Nucleus accumbens (tissue), 56 donors: ENCODE measurements at places on chromosomes 4 and X.

GRCh38 chrX:75365243-75365975 lies 91.5 kb downstream of the UPRT start:
- DNase-seq = no peak

- no peak for DNase-seq
Measured at GRCh38 chr4:52586069-52586468, 73.0 kb downstream of the USP46 start.

DNA sequence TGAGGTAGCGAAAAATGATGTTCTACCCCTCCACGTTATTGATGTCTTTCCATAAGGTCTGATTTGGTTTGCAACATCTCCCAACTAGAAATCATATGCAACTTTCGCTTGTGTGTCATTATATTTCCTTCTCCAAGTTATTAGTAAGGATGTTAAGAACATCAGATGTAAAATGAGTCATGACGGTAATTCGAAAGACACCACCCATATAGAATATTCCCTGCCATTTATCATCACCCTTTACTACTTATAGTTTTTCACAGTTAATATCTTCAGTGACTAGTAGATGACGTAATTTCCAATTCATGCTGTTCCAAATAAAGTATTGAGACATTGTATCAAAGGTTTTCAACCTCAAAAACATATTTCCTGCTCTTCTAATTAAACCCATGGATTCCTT lies 146.7 kb upstream of the MAP3K15 start:
- DNase-seq = no peak

DNA sequence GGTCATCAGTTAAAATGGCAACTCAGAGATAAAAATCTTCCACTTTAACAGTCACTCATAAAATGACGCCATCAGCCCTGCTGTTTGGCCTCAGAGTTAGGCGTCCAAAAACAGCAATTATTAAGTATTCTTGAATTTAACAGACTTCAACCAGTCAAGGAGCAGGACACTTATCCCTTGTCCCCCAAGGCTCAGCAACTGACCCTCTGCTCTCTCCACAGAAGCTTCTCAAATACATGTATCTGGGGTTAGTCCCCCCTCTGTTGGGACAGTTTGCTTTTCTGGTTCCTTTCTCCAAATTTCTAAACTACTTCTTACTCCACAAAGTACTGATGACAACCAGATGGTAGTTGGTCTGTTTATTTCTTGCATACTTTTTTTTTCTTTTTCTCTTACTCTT lies 54.4 kb downstream of the SOD3 start:
- no peak for DNase-seq

DNA sequence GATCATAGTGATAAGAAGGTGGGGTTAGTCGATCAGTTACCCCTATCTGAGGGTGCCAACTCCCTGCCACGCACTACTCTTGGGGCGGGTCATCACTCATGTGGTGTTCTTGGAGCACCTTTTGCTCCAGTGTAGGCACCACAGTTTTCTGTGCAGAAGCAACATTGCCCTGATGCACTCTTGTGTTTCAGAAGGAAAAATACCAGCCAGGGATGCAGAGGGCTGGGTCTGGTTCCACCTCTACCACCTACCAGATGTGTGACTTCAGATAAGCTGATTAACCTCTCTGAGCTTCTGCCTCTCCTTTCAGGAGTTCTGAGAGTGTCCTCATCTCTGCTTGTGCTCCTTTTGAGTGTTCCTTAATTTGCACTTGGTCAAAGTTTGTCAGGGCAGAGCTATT lies 29.9 kb upstream of the PROM1 start:
- no peak for DNase-seq

DNA sequence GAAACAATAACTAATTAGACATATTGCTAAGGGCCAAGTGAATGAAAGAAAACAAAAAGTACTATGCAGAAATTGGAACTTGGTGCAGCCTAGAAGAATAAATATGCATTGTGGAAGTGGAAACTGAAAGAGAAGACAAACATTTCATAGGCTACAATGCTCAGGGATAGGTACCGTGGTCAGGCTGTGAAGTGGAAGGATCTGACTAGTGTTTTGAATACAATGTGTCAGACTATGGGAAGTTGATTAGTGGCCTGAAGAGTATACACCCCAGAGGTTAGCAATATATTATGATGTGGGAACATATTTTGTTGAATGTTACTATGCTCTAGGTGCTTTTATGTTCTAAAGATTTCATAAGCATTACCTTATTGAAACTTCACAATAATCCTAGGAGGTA lies 36.8 kb downstream of the GPRIN3 start:
- no peak for DNase-seq

DNA sequence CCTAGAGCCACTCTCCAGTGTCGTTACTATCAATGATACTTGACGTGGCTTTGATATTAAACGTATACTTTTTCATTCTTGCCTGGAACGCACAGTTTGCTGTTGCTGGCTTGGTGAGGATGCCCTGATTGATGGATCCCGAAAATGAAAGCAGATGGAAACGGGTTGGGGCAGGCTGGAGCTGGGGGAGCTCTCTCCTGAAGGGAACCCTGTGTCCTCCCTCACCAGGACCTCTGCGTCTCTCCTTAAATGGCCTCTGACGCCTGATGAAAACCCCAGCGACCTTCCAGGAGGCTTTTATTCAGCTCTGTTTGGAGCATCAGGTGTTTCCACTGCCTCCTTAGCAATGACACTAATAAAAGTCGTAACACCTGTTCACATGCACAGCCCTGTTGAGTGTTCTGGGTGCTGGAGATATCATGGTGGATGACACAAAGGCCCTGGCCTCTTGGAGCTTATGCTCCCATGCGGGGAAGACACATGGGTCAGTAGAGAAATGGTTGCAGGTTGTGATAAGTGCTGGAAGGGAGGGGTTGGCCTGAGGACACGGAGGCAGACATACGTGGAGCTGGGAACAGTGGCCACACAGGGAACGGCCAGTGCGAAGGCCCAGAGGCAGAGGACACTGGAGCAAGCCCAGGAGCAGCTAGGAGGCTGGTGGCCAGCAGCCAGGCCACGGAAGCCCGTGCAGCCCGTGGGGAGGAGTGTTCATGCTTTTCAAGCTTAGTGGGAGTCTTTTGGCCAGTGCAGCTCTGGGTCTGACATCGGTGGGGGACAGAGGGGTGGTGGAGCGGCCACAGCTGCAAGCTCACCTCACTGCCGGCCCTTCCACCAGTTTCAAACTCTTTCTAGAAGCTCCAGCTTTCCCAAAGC lies 7.5 kb downstream of the MSANTD1 start:
- no peak for DNase-seq

- no peak for DNase-seq
Measured at GRCh38 chr4:100079264-100079663, 111.0 kb downstream of the DDIT4L start.

DNA sequence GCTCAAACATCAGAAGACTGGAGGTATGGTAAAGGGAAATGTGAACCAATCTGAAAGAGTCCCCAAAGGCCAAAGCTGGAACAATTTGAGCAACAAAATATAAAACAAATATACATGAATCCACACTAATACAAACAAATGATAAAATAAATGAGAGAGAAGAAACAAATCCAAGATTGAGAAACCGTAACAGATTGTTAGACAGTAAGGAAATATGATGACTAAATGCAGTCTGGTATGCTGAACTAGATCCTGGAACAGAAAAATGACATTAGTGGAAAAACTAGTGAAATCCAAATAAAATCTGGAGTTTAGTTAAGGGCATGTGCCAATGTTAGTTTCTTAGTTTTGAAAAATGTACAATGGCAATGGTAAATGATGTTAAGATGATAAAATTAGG lies 15.9 kb downstream of the PPA2 start:
- DNase-seq = no peak

DNA sequence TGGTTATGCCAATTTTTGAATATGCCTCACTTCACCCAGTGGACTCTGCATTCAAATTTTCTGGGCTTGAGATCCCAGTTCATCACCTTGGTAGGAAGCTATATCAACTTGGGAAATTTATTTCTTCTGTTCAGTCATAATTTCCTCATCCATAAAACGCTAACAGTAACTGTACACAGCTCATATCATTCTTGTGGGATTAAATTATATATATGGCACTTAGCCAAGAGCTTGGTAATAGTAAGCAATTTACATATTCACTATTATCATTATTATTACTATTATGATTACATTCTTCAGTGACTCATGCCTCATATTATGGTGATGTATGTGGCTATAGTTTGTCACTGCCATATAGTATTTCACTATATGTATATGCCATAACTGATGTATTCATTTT lies 177.6 kb downstream of the CPE start:
- DNase-seq = no peak

DNA sequence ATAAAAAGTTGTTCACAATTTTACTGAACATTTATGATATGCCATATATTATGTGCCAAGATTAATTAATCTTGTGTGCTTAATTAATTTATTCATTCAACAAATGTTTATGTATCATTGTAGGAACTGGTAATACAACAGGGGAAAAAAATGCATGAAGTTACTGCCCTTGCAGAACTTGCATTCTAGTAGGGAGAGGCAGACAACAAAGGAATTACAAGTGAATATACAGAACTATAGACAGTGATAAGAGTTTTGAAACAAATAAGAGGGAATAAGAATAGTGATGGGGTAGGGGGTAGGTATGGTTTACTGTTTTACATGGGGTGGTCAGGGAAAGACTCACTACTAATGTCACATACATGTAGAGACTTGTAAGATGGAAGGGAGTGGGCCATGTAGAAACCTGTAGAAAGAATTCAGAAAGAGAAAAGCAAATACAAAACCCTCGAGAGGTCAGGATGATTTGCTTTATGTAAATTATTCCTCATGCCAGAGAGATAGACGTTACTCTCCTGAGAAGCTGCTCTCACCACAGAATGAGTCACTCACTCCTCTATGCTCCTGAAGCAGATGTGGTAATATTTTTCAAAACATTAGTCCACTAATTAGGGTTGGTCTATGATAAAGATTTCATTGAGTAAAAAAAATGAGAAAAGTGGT lies 855.0 kb upstream of the GRID2 start:
- no peak for DNase-seq

DNA sequence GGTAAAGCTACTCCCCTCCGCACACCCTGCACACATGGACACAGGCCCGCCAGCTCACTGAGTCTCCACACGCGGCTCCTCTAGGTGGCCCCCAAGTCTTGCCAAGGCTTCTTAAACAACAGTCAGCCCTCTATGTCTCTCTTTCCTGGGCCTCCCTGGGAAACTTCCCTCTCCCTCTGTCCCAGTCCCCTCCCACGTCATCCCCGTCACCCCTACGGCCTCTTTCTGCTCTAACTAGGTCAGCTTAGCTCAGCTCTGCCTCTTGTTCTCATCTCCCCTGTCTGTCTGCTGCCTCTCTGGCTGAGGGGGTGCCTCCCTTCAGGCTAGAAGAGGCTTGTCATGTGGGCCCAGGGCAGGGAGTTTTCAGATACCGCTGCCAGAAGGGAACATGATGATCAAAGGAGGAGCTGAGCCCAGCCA lies 38.8 kb downstream of the SEPTIN6 start:
- DNase-seq = no peak

DNA sequence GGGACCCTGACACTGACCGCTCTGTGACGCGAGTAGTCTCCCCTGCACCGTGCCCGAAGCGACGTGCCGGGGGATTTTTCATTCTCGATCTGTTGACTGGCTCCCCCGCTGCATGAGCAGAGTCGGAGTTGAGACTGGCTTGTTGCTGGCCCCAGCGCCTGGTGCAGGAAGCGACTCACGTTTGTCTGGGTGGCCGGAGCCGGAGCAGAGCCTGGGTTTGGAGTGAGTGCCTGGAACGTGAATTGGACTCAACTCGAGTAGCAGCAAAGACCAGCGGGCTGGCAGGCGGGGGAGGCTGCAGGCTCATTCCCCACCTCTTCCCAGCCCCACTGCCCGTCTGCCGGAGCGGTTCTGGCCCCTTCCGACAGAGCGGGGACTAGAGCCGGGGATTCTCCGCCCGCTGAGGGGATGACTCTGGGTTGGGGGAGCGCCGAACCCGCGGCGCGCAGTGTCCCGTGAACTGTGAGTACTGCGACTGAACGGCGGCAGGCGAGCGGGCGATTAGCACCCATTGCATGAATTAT lies 554 bp downstream of the PCDH7 start:
- no peak for DNase-seq

GRCh38 chrX:133666256-133666655 lies 251.0 kb upstream of the GPC4 start:
- no peak for DNase-seq

DNA sequence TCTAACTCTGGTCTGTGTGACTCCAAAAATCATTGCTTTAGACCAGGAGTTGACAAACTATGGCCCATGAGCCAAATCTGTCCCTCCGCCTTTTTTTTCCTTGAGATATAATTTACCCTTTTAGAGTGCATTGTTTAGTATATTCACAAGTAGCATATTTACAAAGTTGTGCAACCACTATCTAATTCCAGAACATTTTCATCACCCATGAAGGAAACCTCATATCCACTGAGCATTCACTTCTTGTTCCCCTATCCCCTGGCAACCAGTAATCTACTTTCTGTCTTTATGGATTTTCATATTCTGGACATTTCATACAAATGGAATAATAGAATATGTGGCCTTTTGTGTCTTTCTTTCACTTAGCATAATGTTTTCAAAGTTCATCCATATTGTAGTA lies 67.4 kb upstream of the CITED1 start:
- DNase-seq = no peak

DNA sequence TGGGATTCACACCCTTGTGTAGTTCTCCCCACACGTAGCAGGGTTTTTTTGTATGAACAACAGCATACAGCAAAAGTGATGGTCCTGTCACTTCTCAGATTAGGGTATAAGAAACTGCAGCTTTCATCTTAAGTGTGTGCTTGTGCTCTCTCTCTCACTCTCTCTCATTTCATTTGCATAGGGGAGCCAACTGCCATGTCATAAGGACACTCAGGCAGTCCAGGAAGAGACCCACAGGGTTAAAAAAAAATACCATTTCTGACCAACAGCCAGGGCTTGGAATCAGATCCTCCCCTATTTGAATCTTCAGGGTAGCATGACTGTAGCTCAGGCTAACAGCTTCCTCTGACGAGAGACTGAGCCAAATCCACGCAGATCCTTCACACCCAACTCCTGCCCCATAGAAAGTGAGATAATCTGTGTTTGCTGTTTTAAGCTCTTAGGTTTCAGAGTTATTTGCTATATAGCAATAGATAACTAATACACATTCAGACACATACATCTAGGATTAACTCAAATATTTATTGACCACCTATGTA lies 331.2 kb downstream of the PAPSS1 start:
- no peak for DNase-seq

- no peak for DNase-seq
Measured at GRCh38 chr4:170736710-170737109, 647.0 kb upstream of the AADAT start.

- DNase-seq = no peak
Measured at GRCh38 chrX:133574716-133575115, 159.4 kb upstream of the GPC4 start.
